Thymus (tissue), 14 donors: ENCODE measurements at places on chromosomes 3 and 15. TPM values are rescaled to one million over a fixed set of nuclear protein-coding genes. Genes with fewer than 3 reads are reported as not detected.

DNA sequence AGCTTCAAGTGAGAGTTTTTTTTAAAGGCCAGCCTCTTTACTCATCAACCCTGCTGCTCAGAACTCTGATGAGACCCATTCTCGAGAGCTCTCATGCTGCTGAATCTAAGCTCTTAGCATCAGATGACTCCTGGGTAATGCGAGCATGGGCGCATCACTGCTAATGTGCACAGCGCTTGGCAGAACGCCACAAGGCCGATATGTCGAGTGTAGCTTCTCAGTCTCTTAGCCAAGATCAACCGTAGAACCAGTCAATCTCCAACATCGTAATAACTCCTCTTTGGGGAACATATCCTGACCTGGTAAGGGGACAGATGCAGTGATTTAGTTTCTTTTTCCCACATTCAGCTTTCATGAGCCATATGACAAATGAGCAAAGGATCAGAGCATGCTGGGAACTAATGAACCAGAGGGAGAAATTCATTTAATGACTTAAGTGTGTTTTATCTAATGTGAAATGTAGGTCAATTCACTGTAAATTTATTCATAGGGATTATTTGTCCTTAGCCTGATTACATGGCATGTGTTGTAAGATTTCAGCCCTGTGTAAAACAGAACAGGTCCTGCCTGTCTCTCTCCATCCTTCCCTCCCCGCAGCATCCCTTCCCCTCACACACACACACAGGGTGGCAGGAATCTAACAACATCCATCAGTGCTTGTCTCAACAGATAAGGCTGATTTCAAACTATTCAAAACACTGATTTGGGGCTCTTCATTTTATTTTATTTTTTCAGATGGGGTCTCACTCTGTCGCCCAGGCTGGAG is 195.4 kb upstream of the C2CD4B start:
- DNase-seq = no peak

GRCh38 chr3:196518966-196519717 is 4.0 kb upstream of the SMCO1 start:
- no peak for DNase-seq

- no peak for DNase-seq
These were observed 83.3 kb downstream of the EDEM1 start for GRCh38 chr3:5270666-5271371.

GRCh38 chr3:70464876-70465275 is 152.4 kb upstream of the MDFIC2 start:
- no peak for DNase-seq

DNA sequence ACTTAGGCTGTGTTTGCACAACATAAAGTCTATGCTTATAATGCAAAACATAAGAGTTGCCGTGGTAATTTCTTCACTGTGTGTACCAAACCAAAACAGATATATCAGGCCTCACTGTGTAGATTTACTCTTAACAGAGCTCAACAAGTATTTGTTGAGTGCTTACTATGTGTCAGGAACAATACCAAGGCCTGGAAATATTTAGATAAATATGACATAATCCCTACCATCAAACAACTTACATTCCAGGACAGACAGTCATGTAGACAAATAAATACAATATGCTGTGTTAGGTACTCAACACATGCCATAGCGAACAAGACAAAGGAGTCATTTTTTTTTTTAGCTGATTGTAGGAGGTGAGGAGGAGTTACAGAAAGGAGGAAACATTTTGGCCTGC is 554.0 kb downstream of the NSUN3 start:
- no peak for DNase-seq

GRCh38 chr3:53571264-53571663 is 76.9 kb downstream of the CACNA1D start:
- DNase-seq = no peak

GRCh38 chr15:59424616-59425015 is 13.4 kb upstream of the FAM81A start:
- no peak for DNase-seq

DNA sequence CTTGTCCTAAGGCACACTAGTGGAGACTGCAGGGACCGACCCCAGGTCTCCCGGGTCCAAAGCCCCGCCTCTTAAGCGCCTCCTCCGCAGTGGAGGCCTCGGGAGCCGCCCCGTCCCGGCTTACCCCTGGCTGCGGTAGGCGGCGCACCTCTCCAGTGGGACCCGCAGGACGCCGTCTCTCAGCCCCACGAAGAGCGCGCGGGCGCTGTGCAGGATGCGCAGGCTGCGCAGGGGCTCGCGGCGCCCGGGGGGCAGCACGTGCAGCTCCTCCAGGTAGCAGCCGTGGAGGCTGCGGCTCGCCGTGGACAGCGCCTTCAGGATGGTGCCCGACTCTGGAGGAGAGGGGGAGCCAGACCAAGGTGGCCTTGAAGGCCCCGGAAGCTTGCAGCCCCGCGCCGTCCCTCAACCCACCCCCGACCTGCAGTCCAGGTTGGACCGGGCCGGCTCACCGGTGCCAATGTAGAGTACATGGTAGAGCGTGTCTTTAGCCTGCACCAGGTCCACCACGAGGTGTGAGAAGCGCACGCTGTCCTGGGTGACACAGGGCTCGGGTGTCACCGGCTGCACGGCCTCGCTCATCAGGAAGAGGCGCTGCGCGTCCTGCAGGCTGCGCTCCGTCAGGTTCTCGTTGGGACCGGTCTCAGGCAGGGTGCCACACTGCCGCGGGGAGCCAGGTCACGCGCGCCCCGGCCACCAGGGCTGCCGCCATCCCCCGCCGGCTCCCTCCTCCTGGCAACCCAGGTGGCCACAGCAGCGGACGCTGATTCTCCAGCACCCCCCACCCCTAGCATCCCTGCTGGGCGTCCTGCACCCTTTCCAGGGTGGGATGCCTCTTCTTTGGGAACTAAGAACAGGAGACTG is 105.5 kb downstream of the SEMA5B start:
- peak; percentile 59 for DNase-seq

Gene TGM4
- 0.14 TPM for total RNA-seq
